ENCODE measurements at places on chromosomes 11 and 22.
A peak's percentile ranks its signal among the peaks of the same experiment; 100 is the strongest.

- peak; percentile 51 for DNase-seq
These were observed 6.5 kb downstream of the TENM4 start for GRCh38 chr11:79434283-79434682.

DNA sequence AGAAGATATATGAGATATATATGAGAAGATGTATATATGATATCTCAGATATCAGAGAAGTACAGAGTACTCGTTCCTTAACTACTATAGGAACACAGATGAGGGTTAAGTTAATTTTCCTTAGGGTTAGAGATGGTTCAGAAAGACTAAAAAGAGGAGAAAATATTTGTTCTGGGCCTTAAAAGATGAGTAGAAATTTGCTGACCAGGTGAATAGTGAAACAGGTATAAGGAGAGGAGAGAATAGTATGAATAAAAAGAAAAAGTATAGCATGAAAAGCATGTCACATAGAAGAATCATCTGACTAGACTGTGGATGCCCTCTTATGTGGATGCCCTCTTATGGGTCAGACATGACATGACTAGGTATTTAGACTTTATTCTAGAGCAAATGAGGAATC, 6.3 kb upstream of the RAB39A start:
- DNase-seq, result no peak

GRCh38 chr11:120357620-120358019, 21.4 kb downstream of the ARHGEF12 start:
- no peak for DNase-seq

GRCh38 chr11:111417766-111418435, 38.8 kb upstream of the POU2AF1 start:
- no peak for DNase-seq

GRCh38 chr11:75481922-75482606, 43.7 kb downstream of the GDPD5 start:
- no peak for DNase-seq

All from head of caudate nucleus (tissue), 42 donors.